ENCODE measurements at places on chromosomes 1 and 21.
A peak's percentile ranks its signal among the peaks of the same experiment; 100 is the strongest.

DNA sequence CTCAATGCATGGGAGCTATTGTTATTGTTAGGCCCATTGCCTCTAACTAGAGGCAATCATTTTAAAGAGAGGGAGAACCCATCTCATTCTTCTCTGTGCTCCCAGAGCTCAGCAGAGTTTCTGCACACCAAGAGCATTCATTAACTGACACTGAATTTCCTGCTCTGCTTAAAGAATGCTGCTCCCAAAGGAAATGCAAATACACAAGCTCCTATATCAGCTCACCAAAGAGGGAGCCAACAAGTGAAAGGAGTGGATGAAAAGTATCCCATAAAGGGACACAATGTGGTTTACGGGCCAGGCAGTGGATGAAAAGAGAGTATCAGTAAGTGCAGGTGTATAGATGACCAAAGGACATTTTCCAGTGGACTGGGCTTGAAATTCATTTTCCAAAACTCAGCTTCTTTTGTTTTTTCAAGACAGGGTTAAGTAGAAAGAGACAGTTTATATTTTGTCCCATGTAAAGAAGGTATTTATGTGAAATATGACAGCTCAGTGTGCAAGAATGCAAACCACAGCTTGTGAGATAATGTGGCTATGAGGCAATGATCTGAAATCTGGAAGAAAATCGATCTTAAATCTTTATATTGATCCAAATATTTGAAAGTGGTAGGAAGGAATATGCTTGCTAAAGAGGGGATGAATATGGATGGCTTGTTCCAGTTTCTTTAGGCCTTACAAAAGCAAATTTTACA lies 207.7 kb upstream of the CAMK1G start:
- DNase-seq, result no peak

DNA sequence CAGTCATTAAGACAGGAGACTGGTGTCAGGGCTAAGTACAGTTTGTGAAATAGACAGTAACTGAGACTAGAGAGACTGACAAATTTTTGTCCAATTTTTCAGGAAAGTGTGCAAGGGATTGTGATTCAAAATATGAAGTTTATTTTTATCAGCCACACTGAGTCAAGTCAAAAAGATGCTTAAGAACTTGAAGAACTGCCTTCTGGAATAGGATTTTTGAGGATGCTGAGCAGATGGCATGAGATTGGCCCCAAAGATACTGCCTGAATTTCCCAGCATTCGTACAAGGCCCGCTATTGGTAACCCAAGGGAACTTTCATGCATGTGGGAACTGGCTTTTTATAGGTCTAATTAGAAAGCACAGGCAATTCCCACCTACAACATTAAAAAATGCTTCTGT lies 610.0 kb downstream of the LMO4 start:
- DNase-seq, result no peak

- DNase-seq, result no peak
Observed at GRCh38 chr1:36359383-36359782, 26.3 kb downstream of the STK40 start.

DNA sequence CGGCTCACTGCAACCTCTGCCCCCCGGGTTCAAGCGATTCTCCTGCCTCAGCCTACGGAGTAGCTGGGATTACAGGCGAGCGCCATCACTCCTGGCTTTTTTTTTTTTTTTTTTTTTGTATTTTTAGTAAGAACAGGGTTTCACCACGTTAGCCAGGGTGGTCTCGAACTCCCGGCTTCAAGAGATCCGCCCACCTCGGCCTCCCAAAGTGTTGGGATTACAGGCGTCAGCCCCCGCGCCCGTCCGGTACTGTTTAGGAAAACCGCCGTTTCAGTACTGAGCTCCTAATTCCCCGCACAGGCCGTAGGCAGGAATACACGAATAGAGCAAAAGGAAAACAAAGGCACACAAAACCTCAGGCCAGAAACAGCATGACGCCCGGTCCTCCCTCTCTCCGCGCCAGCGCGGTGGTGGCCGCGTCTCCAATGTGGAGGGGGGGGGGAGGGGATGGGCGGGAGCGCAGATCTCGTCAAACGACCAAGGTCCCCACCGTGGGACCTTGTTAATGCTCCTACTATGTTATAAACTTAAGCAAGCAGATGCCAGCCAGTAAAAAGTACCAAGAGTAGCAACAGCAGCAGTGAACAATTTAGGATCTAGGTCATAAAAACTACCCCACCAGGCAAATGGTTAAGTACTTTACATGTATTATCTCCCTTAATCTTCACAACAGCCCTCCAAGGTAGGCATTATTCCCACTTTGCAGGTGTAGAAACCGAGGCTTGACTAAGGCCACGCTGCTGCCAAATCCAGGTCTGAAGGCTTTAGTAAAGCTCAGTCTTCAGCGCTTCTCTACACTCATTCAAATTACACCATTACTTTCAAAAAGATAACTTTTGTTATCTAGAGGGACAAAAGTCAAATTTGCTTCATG lies 648 bp upstream of the ADAR start:
- DNase-seq, result no peak

DNA sequence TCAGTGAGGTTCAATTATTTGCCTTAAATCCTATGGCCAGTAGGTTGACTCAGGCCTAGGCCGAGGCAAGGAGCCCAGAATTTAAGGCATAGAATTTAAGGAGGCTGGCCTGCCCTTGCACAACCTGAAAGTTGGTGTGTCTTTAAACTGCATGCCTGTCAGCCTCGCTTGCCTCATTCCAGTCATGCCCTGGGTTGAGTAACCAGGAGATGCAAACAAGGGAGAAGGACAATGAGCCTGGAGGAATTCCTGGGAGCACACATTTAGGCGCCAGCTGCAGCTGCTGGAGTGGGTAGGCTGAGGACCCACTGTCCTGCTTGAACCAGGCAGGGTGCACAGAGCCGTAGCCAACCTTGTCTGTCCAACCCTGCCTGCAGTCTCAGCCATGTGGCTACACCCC lies 11.7 kb downstream of the CD2 start:
- DNase-seq, result no peak

DNA sequence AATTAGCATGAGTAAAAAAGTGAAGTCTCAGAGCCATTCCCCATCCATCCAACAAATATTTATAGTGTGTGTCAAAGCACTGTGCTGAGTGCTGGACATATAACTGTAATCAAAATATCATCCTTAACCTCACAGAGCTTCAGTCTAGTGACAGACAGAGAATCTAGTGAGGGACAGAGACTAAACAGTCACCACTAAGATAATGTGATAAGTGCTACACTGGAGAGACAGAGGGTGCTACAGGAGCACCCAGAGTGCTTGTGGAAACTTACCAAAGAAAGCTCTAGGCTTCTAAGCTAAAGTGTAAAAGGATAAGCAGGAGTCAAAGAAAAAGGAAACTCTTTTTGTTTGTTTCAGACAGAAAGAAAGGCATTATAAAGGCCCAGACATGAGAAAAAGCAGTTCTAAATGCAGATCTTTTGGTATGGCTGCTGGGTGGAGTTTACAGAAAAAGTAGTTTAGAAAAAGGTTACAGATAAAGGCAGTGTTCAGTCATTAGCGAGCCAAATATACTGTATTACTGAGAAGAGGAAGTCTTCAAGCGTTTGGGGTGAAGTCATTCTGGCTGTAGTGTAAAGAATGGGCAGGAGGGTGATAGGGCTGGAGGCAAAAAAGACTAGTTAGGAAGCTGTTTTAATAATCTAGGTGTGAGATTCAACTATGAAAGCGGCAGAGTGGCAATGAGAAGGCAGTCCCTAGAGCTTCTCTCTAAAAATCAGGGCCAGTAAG lies 83.8 kb downstream of the SCMH1 start:
- no peak for DNase-seq

GRCh38 chr1:16038620-16038912 lies 5.0 kb upstream of the CLCNKB start:
- DNase-seq, result no peak

- no peak for DNase-seq
Observed at GRCh38 chr1:154430903-154431302, 25.8 kb downstream of the IL6R start.

DNA sequence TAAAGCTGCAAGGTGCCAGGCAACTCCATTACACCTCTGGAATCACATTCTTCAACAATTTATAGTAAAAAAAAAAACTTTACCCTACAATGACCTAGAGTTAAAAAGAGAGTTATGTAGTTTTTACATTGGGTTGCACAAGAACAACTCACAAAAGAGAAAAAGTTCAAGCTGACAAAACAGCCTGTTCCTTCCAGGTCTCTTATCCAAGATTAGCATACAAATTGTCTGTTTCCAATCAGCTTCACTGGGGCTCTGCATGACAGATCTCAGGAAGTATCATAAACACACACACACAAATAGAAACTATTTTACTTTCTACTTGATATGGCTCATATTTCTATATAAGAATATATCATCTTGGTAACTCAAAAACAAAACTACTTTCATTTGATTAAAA lies 154.6 kb downstream of the PCNX2 start:
- no peak for DNase-seq

- no peak for DNase-seq
Observed at GRCh38 chr1:201751872-201752271, 77.1 kb upstream of the IPO9 start.

DNA sequence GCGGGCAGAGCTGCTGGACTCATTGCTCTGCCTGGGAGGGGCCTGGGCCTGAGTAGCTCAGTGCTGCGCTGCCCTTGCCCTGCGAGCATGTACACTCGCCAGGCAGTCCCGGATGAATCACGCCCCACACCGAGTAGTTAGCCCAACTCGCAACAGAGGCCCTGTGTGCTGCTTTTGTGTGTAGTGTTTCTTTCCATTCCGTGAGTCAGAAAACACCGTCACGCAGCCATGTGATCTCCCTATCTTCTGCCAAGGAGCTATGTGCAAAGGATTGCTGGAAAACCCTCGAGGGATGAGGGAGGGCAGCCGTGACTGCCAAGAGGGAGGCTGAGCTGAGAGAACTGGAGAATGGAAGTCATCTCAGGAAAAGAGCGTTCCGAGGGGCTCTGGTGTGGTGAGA lies 37.3 kb downstream of the NENF start:
- no peak for DNase-seq

DNA sequence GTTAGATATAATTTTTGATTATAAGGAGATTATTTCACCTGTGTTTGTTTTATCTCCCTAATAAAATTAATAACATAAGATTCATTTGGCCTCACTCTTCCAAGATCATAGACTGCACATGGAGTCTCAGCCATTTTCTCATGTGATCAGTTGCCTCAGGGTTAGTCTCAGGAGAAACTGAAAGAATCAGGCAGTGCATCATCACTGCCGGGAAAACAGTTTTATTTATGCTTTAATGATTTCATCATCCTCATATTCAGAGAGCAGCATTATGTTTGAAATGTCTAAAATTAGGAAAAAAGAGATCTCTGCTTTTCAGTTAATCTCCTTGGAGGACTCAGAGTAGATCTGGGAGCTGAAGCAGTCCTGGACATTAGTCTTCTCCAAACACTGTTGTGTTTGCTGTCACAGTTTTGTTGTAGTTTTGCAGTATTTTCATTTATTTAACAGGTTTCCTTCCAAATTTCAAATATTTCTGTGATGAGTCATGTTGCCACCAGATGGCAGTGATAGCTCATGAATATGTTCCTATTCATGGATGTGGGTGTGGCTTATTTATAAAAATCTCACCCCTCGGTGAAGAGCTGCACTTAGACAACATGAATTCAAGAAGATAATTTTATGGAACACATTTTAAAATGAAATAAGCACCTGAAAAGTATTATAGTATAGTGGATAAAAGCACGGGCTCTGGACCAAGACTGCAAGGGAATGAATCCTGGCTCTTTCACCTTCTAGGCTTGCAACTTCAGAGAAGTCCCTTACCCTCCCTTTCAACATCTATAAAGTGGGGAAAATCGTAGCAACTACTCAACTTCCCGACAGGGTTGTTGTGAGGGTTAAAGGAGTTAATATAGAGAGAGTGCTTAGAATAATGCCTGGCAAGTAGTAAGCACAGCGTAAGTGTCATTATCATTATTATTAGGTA lies 31.2 kb downstream of the CHD1L start:
- DNase-seq, result peak; percentile 5

DNA sequence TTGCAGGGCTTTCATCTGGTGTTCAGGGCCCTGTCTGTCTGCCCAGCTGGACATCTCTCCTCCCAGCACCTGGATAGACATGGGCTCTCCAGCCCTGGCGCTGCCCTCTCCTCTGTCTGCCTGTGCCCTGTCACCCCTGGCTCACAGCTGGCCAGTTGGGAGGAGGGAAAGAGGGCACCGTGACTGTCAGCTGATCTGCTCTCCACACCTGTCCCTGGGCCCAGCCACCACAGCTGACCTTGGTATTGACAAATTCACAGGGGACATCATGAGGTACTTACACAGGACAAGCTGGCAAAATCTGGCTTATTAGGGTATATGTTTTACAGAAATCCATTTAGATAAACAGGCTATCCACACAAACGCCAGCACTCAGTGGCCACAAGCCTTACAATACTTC lies 8.3 kb downstream of the TNR start:
- no peak for DNase-seq

- no peak for DNase-seq
Observed at GRCh38 chr1:80218112-80218511, 1211.6 kb upstream of the ADGRL4 start.

DNA sequence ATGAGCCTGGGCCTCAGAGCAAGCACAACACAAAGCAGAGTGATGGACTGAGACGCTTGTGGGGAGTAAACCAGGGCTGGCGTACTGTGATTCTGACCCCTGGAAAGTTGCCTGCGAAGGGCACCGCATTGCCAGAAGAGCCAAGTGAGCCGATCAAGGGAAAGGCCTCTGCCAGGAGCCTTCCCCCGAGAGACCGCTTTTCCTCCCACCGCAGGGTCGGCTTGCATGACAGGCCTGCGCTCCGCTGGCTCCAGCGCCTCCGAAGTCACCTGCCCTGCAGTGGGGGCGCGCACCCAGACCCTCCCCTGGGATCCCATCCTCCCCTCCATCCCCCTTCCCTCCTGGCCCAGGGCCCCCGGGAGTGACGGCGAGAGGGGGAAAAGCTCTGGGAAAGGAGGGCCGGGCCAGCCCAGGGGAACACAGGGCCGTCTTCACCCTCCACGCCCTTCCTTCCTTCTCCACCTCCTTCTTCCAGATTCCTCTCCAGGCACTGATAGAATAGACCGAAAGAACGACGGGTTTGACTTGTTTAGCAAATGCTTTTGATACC lies 165.0 kb downstream of the TRIM33 start:
- no peak for DNase-seq

- DNase-seq, result no peak
Observed at GRCh38 chr1:117014209-117014608, 12.6 kb downstream of the CD101 start.

GRCh38 chr1:168972225-168972624 lies 134.3 kb upstream of the ATP1B1 start:
- DNase-seq, result no peak

DNA sequence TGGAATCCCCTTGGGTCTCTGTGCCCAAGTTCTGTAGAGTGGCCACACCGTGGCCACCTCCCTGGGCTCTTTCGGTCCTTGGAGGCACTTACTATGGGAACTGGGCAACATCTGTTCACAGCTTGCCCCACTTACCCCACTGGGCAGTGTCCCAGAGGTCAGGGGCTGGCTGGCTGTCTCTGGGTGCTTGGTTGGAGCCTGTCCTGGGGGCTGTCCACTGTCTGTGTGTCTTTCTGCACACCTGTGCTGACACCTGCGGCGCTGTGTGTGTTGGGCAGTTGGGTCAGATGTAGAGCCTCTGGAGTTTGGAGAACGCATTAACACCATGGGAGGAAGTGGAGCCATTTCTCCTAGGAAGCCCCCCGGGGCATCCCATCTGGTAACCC lies 1.3 kb upstream of the TMEM54 start:
- DNase-seq, result no peak

- no peak for DNase-seq
Observed at GRCh38 chr1:12562955-12563576, 54.9 kb downstream of the DHRS3 start.

GRCh38 chr21:43703035-43703880 lies 15.7 kb upstream of the PDXK start:
- DNase-seq, result no peak

GRCh38 chr21:37986751-37987399 lies 70.6 kb upstream of the KCNJ6 start:
- DNase-seq, result no peak

GRCh38 chr1:104380003-104380402 lies 630.3 kb downstream of the AMY1C start:
- no peak for DNase-seq

Measured in GDM1 (cell line).